AG04449 (cell line): ENCODE measurements at places on chromosomes 2 and 18.

- no peak for DNase-seq
Measured at GRCh38 chr2:236265675-236266074, 1.5 kb upstream of the ASB18 start.

- no peak for DNase-seq
Measured at GRCh38 chr2:179642462-179642861, 218.9 kb downstream of the ZNF385B start.

DNA sequence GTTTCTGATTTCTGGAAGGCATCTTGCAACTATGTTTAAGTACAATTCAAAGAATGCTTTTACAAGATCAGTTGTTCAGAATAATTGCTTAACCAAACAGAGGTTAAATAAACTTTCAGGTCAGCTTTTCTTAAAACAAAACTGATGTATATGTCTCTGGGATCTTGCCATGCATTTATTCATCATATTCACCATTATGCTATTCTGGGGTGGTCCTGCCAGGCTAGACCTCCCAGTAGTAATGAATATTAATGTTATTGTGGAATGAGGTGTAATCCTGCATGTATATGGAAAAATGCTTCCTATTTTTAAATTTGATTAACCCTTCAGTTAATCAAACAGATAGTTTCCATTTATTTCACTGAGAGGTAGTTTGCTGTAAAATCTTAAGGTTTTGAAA lies 129.3 kb upstream of the RGPD4 start:
- no peak for DNase-seq

DNA sequence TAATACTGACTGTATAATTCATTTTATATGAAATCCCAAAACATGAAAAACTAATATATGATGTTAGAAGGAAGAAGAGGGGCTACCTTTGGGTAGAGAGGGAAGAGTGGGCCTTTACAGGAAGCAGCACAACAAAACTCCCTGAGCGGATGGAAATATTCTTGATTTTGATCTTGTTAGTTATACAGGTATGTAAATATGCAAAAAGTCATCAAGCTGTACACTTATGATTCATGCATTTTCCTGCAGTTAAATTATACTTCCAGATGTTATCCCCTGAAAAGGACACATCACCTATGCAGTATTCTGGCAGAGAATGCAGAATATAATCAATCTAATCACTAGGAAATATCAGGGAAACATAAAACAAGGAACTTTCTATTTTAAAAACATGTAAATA lies 249.4 kb upstream of the MGAT5 start:
- no peak for DNase-seq

- no peak for DNase-seq
Measured at GRCh38 chr2:152454960-152455359, 120.0 kb downstream of the FMNL2 start.
